AG09319 (cell line): ENCODE measurements at places on chromosomes 2 and 18.
A peak's percentile ranks its signal among the peaks of the same experiment; 100 is the strongest.

DNA sequence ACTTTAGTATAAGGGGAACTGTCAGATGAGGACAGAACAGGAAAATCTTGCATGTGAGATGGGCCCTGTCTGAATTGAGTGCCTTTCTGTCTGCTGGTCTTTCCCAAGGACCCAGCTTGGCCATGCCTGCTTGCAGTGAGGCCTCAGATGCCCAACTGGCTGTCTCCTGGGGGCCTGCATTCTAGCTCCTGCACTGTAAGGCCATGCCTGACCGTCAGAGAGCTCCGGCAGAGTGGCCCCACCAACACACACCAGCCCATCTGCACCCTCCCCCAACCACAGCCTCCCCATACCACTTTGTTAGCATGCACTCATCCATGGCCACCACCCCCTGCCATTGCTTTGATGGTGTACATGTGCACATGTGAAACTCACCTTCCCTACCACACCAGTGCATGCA is 190.4 kb upstream of the RPRM start:
- no peak for DNase-seq

- no peak for DNase-seq
Measured at GRCh38 chr18:6752202-6752860, 22.8 kb downstream of the ARHGAP28 start.

DNA sequence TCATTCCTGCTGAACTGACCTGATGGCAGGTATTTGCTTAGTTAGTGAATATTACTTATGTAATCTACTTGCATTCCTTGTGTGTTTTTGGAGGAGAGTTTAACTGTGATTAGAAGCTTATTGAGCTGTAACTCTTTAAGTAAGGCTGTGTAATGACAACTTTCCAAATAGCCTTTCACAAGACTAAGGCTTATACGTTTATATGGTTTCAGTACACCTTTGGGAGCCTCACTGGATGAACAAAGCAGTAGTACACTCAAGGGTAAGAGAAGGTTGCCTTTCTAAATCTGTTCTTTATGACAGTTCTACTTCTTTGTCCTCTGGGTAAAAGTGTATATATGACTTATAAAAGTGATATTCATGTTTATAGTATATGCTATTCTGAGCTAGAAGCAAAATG is 4.3 kb downstream of the ITPRID2 start:
- DNase-seq: no peak

DNA sequence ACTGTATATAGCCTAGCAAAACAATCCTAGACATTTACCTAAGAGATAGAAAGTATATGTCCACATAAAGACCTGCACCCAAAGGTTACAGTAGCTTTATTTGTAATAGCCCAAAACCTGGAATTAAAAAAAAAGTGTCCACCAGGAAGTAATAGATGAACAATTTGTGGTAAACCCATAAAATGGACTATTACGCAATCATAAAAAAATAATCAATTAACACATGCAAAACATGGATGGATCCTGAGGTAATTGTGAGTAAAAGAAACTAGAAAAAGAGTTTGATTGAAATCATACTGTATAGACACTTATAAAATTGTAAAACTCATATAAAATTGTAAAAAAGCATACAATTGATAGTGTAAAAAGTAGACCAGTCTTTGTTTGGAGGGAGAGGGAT is 673.0 kb upstream of the ZNF804A start:
- no peak for DNase-seq

GRCh38 chr2:3051266-3051665 is 326.4 kb downstream of the EIPR1 start:
- DNase-seq: no peak

DNA sequence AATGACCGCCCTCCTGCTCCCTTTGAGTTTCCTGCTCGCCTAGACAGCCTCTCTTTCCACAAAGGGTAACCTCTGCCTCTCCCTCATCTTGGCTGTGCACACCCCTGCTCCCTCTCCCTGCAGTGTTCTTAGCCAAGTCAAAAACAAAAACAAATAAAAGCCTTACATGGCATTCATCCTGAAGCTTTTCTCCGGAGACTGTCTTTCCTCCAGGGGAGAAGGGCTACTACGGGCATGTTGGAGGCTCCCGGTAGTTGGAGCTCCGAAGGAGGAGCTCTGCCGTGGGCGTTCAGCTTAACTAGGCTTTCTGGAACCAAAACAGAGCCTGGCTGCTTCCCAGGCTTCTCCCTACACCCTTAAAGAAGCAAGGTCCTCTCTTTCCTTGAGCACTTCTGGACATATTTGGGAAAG is 104.2 kb downstream of the TPGS2 start:
- DNase-seq: peak; percentile 11

DNA sequence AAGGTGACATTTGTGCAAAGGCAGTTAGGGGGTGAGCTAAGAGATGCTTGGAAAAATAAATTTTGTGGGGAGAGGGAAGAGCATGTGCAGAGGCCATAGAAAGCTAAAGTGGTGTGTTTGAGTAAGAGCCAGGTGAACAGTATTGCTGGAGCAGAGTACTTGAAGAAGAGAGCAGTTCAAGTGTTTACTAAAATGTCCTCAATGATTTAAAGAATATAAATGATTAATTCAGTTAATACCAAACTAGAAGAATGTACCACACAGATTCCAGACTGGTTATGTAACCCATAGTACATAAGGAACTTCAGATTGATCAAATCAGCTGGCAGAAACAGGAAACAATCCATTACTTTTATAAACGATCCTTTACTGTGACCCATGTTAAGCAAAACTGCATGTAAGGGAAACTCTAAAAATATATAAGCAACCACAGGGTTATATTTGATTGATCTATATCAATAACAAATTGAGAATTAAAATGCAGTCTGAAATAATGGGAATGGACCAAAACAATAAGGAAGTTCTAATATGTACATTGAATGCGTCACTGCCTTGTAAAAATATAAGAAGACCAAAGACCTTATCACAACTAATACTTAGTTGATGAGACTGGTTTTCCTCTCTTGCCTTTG is 76.9 kb downstream of the LDAH start:
- DNase-seq: no peak

DNA sequence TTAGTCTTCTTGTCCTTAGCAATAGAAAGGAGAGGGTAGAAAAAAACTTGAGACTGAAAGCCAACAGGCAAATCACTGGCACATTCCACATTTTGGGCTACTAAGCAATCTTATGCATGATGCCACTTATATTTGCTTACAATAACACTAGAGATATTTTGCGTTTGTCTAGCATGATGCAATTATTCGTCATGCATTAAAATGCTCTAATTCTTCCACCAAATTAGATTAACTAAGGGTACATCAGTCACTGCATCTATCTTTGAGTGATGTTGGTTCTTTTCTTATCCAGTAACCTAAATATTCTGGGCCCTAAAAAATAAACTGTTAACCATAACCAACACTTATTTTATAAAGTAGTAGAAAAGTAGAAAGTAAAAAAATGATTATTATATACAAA is 1311.7 kb upstream of the CDH2 start:
- DNase-seq: no peak

GRCh38 chr18:70181015-70181414 is 24.5 kb downstream of the RTTN start:
- no peak for DNase-seq
